ENCODE measurements at places on chromosomes 3 and 15. TPM values are rescaled to one million over a fixed set of nuclear protein-coding genes. Genes with fewer than 3 reads are reported as not detected.

GRCh38 chr3:143851331-143852017 lies 3.2 kb upstream of the SLC9A9 start:
- no peak overlapping the region for H3K4me3 ChIP-seq
- DNase-seq: no peak
- H3K27me3 ChIP-seq: no peaks in the 10 kb centered on the region
- H3K4me1 ChIP-seq: peaks cover 38% of the 10 kb centered on the region
- no peak overlapping the region for H3K27ac ChIP-seq
- no peaks in the 10 kb centered on the region for H3K36me3 ChIP-seq

The CELF6 gene
- 0.70 TPM for total RNA-seq

GRCh38 chr3:49173116-49173791 lies 1.9 kb downstream of the KLHDC8B start:
- no peak for DNase-seq
- no peak overlapping the region for H3K27ac ChIP-seq

The CSTA gene
- not detected for total RNA-seq

The LIPC gene
- 4.4 TPM for total RNA-seq

DNA sequence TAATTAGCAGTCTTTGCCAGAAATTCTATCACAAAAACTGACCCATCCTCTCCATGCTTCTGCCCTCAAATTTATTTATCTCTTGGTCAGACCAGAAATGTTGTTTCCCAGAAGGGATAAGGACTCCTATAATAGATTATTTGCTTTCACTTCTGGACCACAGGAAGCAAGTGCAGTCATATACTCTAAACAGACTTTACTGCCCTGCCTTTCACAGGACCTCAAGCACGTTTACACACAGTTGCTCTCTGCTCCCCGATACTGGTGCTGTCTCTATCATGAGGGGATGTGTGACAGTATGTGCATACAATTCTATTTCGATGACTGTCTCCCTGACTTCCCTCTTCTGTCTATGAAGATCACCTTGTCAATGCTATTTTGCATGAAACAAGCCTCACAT lies 205.5 kb upstream of the TGFBR2 start:
- H3K36me3 ChIP-seq: no peaks in the 10 kb centered on the region
- no peaks in the 10 kb centered on the region for H3K27me3 ChIP-seq
- no peak for DNase-seq
- no peak overlapping the region for H3K27ac ChIP-seq
- peaks cover 12% of the 10 kb centered on the region for H3K4me1 ChIP-seq
- H3K4me3 ChIP-seq: no peak overlapping the region

GRCh38 chr3:25426408-25426807 lies 1.7 kb upstream of the RARB start:
- no peak for DNase-seq
- H3K27ac ChIP-seq: no peak overlapping the region
- no peaks in the 10 kb centered on the region for H3K36me3 ChIP-seq
- peaks cover 38% of the 10 kb centered on the region for H3K27me3 ChIP-seq

GRCh38 chr15:75030023-75030413 lies 6.6 kb downstream of the PPCDC start:
- peak overlapping the region; percentile 22 for H3K27ac ChIP-seq
- peaks cover 30% of the 10 kb centered on the region for H3K36me3 ChIP-seq
- H3K4me3 ChIP-seq: no peak overlapping the region
- DNase-seq: no peak

GRCh38 chr15:51103330-51103729 lies 8.6 kb upstream of the TNFAIP8L3 start:
- H3K4me3 ChIP-seq: no peak overlapping the region
- peaks cover 53% of the 10 kb centered on the region for H3K27me3 ChIP-seq
- DNase-seq: no peak
- no peak overlapping the region for H3K27ac ChIP-seq

The AP3B2 gene
- total RNA-seq: not detected

The FBXO40 gene
- total RNA-seq: not detected

DNA sequence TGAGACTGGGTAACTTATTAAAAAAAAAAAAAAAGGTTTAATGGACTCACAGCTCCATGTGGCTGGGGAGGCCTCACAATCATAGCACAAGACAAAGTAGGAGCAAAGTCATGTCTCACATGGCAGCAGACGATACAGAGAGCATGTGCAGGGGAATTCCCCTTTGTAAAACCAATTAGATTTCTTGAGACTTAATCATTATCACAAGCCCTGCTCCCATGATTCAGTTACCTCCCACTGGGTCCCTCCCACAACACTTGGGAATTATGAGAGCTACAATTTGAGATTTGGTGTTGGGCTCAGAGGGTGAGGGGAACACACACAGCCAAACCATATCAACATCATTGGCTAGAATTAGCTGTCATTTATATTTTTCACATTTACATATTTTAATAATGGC lies 221.0 kb downstream of the RSRC1 start:
- no peak overlapping the region for H3K4me3 ChIP-seq
- no peaks in the 10 kb centered on the region for H3K27me3 ChIP-seq
- no peak for DNase-seq
- no peaks in the 10 kb centered on the region for H3K36me3 ChIP-seq
- H3K27ac ChIP-seq: no peak overlapping the region
- no peaks in the 10 kb centered on the region for H3K4me1 ChIP-seq

DNA sequence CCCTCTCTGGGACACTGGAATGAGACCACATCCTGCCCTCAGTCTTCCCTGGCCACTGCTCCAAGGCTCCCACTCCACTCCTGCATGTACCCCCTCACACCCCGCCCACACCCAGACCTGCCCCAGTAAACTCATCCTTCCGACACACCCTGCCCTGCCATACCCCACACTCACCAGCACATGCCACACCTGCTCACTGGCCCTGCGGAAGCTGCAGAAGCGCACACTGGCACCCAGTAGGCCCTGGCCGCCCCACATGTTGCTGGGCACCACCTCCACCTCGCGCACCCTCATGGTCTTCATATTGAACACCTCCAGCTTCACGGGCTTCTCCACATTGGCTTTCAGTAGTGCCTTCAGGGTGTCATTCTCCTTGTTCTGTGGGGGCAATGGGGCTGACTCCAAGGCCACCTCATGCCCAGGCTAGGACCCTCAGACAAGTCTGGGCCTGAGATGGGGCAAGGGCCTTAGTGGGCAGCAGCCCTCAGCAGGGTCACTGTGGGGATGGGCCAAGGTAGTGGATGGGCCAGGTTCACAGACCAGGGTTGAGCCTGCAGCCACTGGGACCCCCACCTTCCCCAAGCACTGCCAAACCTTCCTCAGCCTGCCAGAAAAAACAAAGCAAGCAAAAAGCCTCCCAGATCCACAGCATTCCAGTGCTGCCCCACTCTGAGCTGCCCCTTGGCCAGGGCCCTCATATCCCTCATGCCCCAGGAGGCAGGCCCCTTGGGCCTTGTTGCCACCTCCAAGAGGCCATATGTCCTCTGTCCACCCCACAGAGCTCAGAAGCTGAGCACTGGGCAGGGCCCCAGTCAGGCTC lies 4.7 kb downstream of the GORASP1 start:
- H3K27me3 ChIP-seq: peaks cover 13% of the 10 kb centered on the region
- H3K27ac ChIP-seq: no peak overlapping the region
- no peaks in the 10 kb centered on the region for H3K36me3 ChIP-seq
- H3K4me1 ChIP-seq: peaks cover 29% of the 10 kb centered on the region
- H3K4me3 ChIP-seq: no peak overlapping the region

- no peaks in the 10 kb centered on the region for H3K27me3 ChIP-seq
- H3K4me3 ChIP-seq: no peak overlapping the region
- H3K27ac ChIP-seq: no peak overlapping the region
- H3K36me3 ChIP-seq: no peaks in the 10 kb centered on the region
- no peak for DNase-seq
Measured at GRCh38 chr3:145197051-145197820, 963.7 kb downstream of the PLOD2 start.

GRCh38 chr3:65251375-65251774 lies 563.6 kb upstream of the ADAMTS9 start:
- H3K4me1 ChIP-seq: no peaks in the 10 kb centered on the region
- H3K36me3 ChIP-seq: no peaks in the 10 kb centered on the region
- no peak overlapping the region for H3K27ac ChIP-seq
- H3K4me3 ChIP-seq: no peak overlapping the region

GRCh38 chr15:52652286-52652685 lies 26.9 kb downstream of the ATOSA start:
- H3K36me3 ChIP-seq: peaks cover 17% of the 10 kb centered on the region
- no peaks in the 10 kb centered on the region for H3K27me3 ChIP-seq
- H3K27ac ChIP-seq: no peak overlapping the region

The PLSCR5 gene
- total RNA-seq: not detected

The IL20RB gene
- 1.6 TPM for total RNA-seq

DNA sequence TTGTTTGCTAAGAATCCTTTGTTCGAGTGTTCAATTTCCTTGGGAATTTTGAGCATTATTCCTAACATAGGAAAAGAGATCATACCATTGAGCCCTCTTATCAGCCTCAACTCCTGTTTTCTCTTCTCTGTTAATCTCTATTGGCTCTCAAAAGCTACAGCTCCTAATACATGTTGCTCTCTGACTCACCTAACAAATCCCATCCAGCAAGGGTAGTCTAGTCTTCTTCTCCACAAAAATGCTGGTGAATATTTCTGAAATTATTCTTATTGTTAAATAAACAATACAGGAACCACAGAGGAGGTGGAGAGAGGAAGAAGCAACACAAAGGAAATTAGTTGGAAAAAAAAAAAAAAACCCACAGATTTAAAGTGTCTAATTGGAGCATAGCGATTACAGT lies 325.8 kb upstream of the NAALADL2 start:
- H3K36me3 ChIP-seq: no peaks in the 10 kb centered on the region
- no peaks in the 10 kb centered on the region for H3K27me3 ChIP-seq
- H3K27ac ChIP-seq: no peak overlapping the region

DNA sequence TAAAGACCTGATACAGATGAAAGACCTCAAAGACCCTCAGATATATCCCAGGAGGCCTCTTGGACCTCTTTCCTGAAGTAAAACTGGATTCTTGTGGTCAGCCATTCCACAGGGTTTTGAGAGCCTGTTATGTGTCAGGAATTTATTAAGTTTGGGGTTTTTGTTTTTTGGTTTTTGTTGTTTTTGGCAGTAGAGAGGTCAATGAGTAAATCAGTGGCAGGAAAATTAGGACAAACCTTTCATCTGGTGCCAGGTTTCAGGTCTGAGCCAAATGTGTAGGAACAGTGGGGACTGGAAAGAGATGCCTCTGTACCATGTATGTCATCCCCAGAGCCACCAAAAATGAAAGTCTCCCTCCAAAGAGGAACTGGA lies 520.4 kb upstream of the MDFIC2 start:
- no peaks in the 10 kb centered on the region for H3K4me1 ChIP-seq
- H3K36me3 ChIP-seq: no peaks in the 10 kb centered on the region
- no peak overlapping the region for H3K4me3 ChIP-seq
- no peak overlapping the region for H3K27ac ChIP-seq
- DNase-seq: no peak

DNA sequence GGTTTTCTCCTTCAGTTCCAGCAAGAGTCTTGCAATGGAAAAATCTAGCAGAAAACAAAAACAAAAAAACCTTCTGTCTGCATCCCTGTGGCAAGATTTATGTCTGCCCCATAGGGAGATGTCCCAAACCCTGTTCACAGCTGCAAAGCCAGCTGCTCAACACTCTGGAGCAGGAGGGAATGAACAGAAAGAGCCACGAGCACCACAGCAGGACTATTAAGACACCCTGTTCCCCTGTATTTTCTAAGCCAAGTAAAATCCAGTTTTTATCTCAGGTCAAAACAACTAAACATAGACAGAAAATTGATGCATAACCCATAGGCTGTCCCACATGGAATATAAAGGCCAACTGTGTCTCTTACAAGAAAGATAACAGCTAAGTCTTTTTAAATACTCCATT lies 357.9 kb downstream of the LSAMP start:
- H3K4me3 ChIP-seq: no peak overlapping the region
- no peak overlapping the region for H3K27ac ChIP-seq
- no peaks in the 10 kb centered on the region for H3K4me1 ChIP-seq

GRCh38 chr3:41033956-41034519 lies 165.3 kb upstream of the CTNNB1 start:
- no peak overlapping the region for H3K4me3 ChIP-seq
- peaks cover 9% of the 10 kb centered on the region for H3K27me3 ChIP-seq
- H3K27ac ChIP-seq: no peak overlapping the region

GRCh38 chr3:42539871-42540714 lies 37.6 kb downstream of the VIPR1 start:
- no peak overlapping the region for H3K27ac ChIP-seq
- peak; percentile 75 for DNase-seq
- no peak overlapping the region for H3K4me3 ChIP-seq
- H3K36me3 ChIP-seq: no peaks in the 10 kb centered on the region

DNA sequence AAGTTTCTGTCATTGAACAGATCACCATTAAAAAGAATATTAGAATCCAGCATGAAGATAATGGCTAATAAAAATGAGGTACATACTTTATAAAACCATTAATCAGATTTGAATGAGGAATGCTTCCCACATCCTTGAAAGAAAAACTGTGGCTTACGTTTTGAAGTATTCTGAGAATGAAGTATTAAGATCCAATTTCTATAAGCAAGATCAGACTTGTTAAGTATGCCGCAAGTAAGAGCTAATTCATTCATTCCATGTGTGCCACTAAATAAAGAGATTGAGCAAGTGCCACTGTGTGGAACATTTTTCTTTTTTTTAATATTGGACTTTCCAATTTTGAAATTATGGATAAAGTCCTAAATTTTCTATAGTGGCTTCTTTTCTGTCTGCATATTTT lies 30.6 kb downstream of the NMD3 start:
- H3K27me3 ChIP-seq: no peaks in the 10 kb centered on the region
- DNase-seq: no peak
- H3K36me3 ChIP-seq: peaks cover 49% of the 10 kb centered on the region
- no peaks in the 10 kb centered on the region for H3K4me1 ChIP-seq

DNA sequence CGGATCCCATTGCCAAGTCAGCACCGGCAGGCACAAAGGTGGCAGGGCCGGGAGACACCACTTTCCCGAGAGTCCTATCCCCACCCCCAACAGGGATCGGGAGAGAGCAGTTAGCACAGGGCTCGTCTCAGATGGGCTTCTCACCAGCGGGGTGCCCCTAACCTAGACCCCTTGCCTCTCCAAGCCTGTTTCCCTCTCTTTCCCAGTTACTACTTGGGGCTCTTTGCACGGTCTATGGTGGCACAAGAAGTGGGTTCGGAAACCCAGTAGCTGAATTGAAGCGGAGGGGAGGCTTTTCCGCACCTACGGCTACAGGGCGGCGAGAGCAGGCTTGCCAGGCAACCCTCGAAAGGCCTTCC lies 383 bp upstream of the EFCC1 start:
- DNase-seq: no peak
- H3K27me3 ChIP-seq: peaks cover 46% of the 10 kb centered on the region
- H3K36me3 ChIP-seq: no peaks in the 10 kb centered on the region
- no peak overlapping the region for H3K27ac ChIP-seq
- H3K4me1 ChIP-seq: peaks cover 46% of the 10 kb centered on the region

Measured in activated CD8-positive, alpha-beta T cell treated with anti-CD3 and anti-CD28 coated beads, Interleukin-2, amount 10 ng/mL, durations not matched to agents 7 days and 5 days (primary cell).